Fibroblast of lung (primary cell): ENCODE measurements at places on chromosomes 11 and 22.

DNA sequence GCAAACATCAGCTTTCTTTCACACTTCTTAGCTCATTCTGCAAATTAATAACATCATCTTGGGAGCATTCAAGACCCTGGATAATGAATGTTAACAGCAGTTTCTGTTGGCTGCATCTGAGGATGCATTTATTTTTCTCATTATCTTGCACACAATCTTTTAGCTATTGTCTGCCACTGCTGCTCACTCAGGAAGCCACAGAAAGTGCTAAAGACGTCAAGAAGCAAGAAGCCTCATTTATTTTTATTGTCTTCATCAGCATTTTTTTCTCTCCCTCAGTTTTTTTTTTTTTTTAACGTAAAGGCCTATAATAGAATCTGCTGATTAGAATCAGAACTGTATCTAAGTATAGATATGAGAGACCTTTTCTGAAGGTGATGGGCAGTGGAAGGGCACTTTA, 1339.4 kb downstream of the FAM181B start:
- no peaks in the 10 kb centered on the region for H3K36me3 ChIP-seq
- H3K27me3 ChIP-seq: no peaks in the 10 kb centered on the region
- H3K4me3 ChIP-seq: no peak overlapping the region
- no peak overlapping the region for H3K27ac ChIP-seq
- no peaks in the 10 kb centered on the region for H3K4me1 ChIP-seq

GRCh38 chr11:123549926-123550917, 104.2 kb downstream of the SCN3B start:
- H3K4me1 ChIP-seq: peaks cover 3% of the 10 kb centered on the region
- DNase-seq: no peak
- H3K27ac ChIP-seq: no peak overlapping the region

DNA sequence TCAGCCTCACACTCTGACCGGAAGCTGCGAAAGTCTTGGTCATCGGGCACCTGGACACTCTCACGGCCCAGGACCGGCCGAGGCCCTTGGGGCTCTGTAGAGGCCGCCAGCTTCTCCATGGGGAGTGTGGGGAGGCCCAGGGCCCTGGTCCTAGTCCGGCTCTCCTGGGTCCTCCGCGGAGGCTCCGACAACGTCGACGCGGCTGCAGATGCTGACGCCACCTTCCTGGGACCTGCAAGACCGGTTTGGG, 12.9 kb downstream of the STARD10 start:
- no peaks in the 10 kb centered on the region for H3K4me1 ChIP-seq
- no peaks in the 10 kb centered on the region for H3K36me3 ChIP-seq
- no peak for DNase-seq

- peak; percentile 81 for DNase-seq
- no peak overlapping the region for H3K27ac ChIP-seq
- no peak overlapping the region for H3K4me3 ChIP-seq
- no peaks in the 10 kb centered on the region for H3K27me3 ChIP-seq
Observed at GRCh38 chr11:63510360-63511047, 4.6 kb downstream of the LGALS12 start.

- H3K36me3 ChIP-seq: no peaks in the 10 kb centered on the region
- no peaks in the 10 kb centered on the region for H3K4me1 ChIP-seq
- H3K27me3 ChIP-seq: no peaks in the 10 kb centered on the region
- no peak overlapping the region for H3K4me3 ChIP-seq
- DNase-seq: peak; percentile 88
- no peak overlapping the region for H3K27ac ChIP-seq
Observed at GRCh38 chr22:22752556-22753477, 108.4 kb downstream of the GGTLC2 start.

- H3K27me3 ChIP-seq: no peaks in the 10 kb centered on the region
- no peak overlapping the region for H3K27ac ChIP-seq
- DNase-seq: no peak
- H3K4me3 ChIP-seq: no peak overlapping the region
- H3K4me1 ChIP-seq: no peaks in the 10 kb centered on the region
Observed at GRCh38 chr11:77449060-77449521, 24.8 kb downstream of the PAK1 start.

DNA sequence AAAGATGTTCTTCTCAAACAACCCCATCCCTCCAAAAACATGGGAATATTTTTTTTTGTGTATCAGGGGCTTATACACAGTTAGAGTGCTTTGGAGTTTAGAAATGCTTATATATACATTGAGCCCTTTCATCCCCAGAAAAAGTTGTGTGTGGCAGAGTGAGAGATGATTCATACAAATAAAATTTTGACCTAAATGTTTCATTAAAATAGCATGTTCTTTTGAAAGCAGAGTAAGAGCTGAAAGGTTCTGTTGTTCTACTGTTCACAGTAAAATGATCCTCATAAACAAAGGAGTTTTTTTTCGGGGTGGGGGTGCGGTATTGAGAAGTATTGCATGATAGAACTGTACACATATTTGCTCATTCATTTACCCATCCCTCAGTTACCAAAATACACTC, 512.4 kb downstream of the DLG2 start:
- H3K36me3 ChIP-seq: no peaks in the 10 kb centered on the region
- H3K4me1 ChIP-seq: no peaks in the 10 kb centered on the region
- DNase-seq: peak; percentile 21
- no peak overlapping the region for H3K4me3 ChIP-seq

- no peaks in the 10 kb centered on the region for H3K27me3 ChIP-seq
- no peak overlapping the region for H3K27ac ChIP-seq
- no peak overlapping the region for H3K4me3 ChIP-seq
- DNase-seq: no peak
- peaks cover 17% of the 10 kb centered on the region for H3K36me3 ChIP-seq
- no peaks in the 10 kb centered on the region for H3K4me1 ChIP-seq
Observed at GRCh38 chr22:46318576-46318975, 16.9 kb upstream of the TRMU start.

- H3K36me3 ChIP-seq: no peaks in the 10 kb centered on the region
- H3K27me3 ChIP-seq: peaks cover 2% of the 10 kb centered on the region
- DNase-seq: no peak
- H3K27ac ChIP-seq: no peak overlapping the region
- H3K4me1 ChIP-seq: no peaks in the 10 kb centered on the region
Observed at GRCh38 chr11:17528906-17529843, 15.0 kb downstream of the USH1C start.

GRCh38 chr11:86503131-86503530, 128.4 kb downstream of the CCDC81 start:
- no peak for DNase-seq
- no peaks in the 10 kb centered on the region for H3K4me1 ChIP-seq
- H3K4me3 ChIP-seq: no peak overlapping the region
- H3K27me3 ChIP-seq: no peaks in the 10 kb centered on the region
- H3K27ac ChIP-seq: no peak overlapping the region

DNA sequence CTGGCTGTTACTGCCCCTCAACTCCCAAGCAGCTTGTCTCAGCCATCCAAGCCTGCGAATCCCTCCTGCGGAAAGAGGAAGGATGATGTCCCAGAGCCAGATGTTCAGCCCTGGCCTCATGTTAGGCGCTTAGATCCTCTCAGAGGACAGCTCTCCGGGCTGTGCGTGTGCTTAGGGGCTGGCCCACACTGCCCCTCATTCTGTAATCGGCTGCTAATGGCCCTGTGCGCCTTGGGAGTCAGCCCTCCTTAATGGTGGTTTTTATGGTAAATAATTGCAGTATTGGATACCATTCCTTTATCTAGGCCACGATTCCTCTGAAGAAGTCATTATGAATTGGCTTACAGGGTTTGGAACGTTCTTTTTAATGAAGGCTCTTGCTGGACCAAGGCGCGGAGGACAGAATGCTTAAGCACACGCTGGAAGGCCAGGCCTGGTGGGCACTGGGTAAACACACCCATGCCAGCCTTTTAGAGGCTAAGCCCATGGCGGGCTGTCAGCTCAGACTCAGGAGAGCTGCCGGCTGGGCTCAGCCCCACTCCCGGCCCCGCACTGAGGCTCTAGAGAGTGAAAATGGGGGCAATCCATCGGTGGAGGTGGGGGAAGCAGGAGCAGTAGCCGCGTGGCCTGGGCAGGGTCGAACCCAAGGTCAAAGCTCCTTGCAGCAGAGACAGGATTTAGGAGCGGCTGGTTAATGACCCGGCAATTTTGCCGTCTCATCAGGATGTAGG, 1157.5 kb downstream of the BRD1 start:
- DNase-seq: no peak
- H3K27me3 ChIP-seq: no peaks in the 10 kb centered on the region
- H3K27ac ChIP-seq: no peak overlapping the region
- H3K4me1 ChIP-seq: no peaks in the 10 kb centered on the region
- no peaks in the 10 kb centered on the region for H3K36me3 ChIP-seq

DNA sequence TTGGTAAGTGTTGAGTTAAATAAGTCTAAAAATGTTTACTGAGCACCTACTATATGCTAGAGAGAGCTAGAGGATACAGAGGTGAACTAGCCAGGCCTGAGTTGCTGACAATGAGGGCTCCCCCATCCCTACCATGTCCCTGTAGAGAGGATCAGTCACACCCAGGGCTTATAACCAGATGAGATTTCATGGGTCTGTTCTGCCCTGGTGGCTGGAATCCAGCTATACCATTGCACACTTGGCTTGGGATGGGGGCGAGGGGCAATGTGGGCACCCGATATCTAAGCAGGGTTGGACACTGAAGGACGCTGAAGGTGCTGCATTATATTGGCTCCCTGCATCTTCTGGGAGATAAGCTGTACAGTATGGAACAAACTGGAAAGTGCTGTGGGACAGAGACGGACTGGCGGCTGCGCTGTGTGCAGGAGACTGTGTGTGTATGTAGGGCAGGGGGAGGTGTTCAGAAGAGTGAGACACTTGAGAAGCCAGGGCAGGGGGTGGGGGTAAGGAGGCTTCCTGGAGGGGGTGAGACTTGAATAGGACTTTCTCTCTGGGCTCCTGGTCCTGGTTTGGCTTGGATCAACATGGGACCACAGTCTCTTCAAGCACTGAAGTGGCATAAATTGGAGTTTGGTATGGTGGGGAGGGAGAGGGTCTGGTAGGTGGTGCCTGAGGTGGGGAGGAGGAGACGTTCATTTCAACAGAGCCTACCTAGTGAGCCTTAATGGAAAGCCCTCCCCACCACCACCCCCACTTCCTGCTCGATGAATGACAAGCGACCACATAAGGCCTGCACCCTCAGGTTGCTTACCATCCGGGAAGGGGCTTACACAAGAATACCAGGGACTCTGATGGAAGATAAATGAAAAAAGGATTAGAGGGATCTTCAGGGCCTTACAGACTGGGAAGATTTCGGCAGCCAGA, 1.8 kb downstream of the CD82 start:
- H3K27me3 ChIP-seq: no peaks in the 10 kb centered on the region
- peaks cover 35% of the 10 kb centered on the region for H3K4me1 ChIP-seq
- no peak for DNase-seq

DNA sequence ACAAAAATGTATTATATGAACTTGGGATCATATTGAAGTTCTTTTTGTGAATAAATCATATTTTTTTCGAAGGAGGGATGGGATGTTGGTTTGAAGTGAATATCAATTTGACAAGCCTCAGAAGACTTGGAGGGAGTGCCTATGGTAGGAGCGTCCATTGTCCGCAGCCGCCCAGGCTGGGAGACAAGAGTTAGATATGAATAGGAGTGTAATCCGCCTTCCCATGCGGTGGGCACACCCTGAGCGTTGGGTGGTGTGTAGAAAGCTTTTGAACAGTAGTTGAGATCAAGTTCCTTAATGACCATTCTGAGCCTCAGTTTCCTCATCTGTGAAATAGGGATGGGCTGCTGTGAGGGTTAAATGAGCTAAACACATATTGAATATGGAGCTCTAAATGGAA, 7.0 kb downstream of the CD82 start:
- DNase-seq: no peak
- H3K4me1 ChIP-seq: peaks cover 39% of the 10 kb centered on the region
- no peaks in the 10 kb centered on the region for H3K27me3 ChIP-seq
- H3K27ac ChIP-seq: no peak overlapping the region
- H3K4me3 ChIP-seq: no peak overlapping the region
- H3K36me3 ChIP-seq: no peaks in the 10 kb centered on the region

GRCh38 chr22:22144858-22145257, 99.7 kb upstream of the VPREB1 start:
- no peaks in the 10 kb centered on the region for H3K4me1 ChIP-seq
- no peaks in the 10 kb centered on the region for H3K36me3 ChIP-seq
- peaks cover 11% of the 10 kb centered on the region for H3K27me3 ChIP-seq
- H3K4me3 ChIP-seq: no peak overlapping the region
- no peak for DNase-seq

DNA sequence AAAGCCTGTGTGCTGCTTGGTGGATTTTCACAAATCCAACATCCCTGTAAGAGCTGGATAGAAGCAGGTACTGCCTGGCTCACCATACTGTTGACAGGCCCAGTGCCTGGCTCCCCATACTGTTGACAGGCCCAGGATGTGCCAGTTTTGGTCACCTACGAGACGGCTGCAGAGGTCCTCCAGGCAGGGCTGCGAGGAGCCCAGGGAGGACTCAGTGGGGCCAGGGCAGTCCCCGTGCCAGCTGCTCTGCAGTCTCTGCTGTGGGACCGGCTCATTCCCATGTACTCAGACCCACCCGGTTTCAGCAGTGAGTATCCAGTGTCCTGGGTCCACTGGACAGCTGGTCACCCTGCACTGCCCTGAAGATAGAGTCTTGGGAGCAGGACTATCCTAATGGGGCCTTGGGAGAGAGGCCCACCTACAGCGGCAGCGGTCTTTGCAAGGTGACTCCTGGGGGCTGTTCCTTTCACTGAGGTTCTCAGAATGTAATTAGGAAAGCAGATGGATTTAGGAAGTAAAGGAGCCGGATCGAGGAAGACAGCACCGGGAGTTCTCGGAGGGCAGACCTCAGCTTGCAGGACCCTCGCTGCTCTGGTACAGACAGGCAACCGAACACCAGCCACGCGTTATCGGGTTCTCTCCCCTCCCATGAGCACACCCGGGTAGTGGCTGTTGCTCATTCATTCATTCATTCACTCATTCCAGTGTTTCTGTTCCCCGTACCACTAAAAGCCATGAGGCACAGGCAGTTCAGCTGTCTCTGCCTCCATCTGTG, 106.1 kb downstream of the CTTN start:
- no peaks in the 10 kb centered on the region for H3K27me3 ChIP-seq
- no peak overlapping the region for H3K27ac ChIP-seq
- no peak overlapping the region for H3K4me3 ChIP-seq
- no peaks in the 10 kb centered on the region for H3K36me3 ChIP-seq

- H3K4me3 ChIP-seq: no peak overlapping the region
- peaks cover 8% of the 10 kb centered on the region for H3K36me3 ChIP-seq
- H3K27me3 ChIP-seq: no peaks in the 10 kb centered on the region
- H3K4me1 ChIP-seq: peaks cover 10% of the 10 kb centered on the region
Observed at GRCh38 chr11:119117004-119117706, 4.2 kb upstream of the HINFP start.

DNA sequence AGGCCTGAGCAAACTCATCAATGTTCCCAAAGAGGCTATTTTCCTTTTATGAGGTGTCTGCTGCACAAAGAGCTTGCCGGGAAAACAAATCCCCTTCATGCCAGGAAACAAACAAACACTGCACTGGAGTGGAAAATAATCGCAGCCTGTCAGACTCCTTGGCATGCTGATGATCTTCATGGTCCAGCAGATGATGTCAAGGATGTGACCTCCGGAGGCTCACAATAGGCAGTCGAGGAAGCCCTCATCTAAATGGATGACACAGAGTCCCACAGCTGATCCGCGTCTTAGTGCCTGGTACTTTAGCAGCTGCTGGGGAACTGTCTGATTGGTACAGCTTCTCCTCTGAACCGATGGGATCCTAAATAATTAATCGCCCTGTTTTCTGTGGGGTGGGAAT, 187.6 kb downstream of the TENM4 start:
- H3K36me3 ChIP-seq: no peaks in the 10 kb centered on the region
- H3K27me3 ChIP-seq: no peaks in the 10 kb centered on the region
- H3K4me3 ChIP-seq: no peak overlapping the region
